AG04450 (cell line): ENCODE measurements at places on chromosomes 6 and 20.

DNA sequence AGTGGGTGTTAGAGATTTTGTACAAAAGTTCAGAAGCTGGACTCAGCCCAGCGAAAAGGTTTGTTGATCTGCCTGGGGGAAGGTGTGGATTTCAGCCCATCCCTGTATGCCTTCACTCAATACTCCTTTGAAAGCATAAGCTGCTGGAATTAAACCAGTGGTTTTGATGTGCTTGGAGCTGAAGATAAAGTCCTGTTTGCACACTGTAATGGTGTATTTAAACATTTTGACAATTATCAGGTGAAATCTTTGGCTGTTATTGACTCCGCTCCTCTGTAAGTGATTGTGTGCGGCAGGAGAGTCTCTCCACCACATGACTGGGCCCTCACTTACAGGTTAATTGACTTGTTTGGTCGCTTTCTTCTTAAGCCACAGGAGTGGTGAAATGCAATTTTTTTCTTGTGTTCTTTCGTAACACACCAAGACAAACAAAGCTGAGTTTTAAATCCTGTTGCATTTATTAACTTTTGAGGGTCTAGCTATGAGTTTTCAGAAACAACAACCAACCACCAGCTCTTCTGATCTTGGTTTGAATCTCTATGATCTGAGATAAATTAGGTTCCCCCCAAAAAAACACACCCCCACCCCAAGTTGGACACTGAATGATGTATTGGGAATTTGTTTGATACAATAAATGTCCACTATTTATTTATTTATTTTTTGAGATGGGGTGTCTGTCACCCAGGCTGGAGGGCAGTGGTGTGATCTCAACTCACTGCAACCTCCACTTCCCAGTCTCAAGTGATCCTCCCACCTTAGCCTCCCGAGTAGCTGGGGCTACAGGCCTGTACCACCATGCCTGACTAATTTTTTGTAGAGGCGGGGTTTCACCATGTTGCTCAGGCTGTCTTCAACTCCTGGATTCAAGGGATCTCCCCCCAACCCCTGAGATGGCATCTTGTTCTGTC is 46.3 kb upstream of the NCOA3 start:
- DNase-seq, result no peak

DNA sequence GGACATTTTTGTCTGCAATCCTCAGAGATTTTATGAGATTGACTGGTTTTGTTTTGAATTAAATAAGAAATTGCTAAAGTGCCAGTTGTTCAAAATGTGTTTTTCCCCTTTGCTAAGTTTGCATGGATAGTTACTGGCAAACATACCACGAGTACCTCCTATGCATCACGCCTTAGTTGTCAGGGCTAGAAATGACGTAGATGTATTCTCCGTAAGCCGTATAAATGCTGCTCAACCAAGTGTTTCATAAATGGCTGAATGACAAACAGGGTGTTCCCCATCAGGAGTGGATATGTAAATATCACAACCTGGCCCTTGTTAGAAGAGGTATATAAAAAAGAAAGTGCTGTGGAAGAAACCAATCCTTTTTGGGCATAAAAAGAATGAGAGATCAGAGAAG is 341.1 kb upstream of the ZFP64 start:
- no peak for DNase-seq

GRCh38 chr6:150048099-150048498 is 20.8 kb downstream of the ULBP3 start:
- no peak for DNase-seq

GRCh38 chr20:48910347-48910781 is 11.1 kb upstream of the ARFGEF2 start:
- DNase-seq, result no peak

- no peak for DNase-seq
Observed at GRCh38 chr20:34385464-34385863, 22.4 kb downstream of the ITCH start.

- no peak for DNase-seq
Observed at GRCh38 chr6:90637320-90637719, 50.4 kb upstream of the MAP3K7 start.

GRCh38 chr6:39417440-39417839 is 94.9 kb upstream of the KCNK16 start:
- no peak for DNase-seq

DNA sequence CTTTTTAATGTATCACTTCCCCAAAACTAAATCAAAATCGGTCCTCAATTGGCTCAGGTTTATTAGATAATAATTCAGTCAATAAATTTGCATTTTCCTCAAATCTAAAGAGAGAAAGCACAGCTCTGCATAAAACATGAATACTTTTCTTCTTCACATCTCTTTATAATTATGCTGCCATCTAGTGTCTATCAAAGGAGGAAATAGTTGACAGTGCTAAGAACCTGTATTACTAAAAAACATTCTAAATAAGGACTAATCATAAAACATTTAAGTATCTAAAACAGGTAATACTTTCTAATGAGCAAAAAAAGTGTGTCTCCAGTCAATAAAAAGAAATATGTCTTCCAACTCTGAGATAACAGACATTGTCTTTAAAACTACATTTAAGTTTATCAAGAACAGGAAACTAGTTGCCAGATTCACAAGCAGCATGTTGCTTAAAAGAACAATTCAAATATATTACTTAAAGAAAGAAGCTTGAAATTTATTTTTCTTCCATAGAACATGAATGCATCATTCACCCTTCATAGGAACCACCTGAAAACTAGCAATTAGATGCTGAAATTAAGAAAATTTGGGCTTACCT is 56.5 kb upstream of the DST start:
- no peak for DNase-seq

- DNase-seq, result no peak
Observed at GRCh38 chr6:138774370-138774769, 801 bp downstream of the CCDC28A start.

DNA sequence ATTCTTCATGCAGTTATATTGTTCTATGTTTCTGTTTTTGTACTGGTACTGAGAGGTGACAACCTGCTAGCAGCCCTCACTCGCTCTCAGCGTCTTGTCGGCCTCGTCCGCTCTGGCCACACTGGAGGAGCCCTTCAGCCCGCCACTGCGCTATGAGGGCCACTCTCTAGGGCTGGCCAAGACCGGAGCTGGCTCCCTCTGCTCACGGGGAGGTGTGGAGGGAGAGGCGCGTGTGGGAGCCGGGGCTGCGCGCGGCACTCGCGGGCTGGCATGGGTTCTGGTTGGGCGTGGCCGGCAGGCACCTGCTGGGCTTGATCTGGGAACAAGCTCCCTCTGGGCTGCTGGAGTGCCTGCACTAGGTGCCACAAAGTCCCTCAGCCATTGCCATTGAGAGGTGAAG is 1323.8 kb upstream of the EYS start:
- no peak for DNase-seq

- DNase-seq, result no peak
Observed at GRCh38 chr6:25042036-25042521, 106.3 kb upstream of the RIPOR2 start.

DNA sequence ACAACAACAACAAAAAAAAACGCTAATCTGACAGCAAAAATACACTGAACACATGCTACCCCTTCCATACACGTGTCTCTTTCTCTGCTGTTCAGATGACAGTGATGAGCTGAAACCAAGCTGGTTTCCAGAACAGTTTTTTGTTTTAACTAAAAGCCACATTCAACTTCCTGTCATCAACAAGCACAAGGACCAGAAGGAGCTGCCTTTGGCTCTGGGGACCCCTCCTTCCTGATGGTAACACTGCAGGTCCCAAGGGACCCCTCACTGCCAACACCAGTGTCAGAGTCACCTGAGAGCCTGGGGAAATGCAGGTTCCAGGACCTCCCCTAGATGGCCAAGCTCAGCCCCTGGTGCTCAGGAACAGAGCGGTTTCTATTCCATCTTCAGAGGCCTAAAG is 6.0 kb downstream of the CST7 start:
- DNase-seq, result no peak

DNA sequence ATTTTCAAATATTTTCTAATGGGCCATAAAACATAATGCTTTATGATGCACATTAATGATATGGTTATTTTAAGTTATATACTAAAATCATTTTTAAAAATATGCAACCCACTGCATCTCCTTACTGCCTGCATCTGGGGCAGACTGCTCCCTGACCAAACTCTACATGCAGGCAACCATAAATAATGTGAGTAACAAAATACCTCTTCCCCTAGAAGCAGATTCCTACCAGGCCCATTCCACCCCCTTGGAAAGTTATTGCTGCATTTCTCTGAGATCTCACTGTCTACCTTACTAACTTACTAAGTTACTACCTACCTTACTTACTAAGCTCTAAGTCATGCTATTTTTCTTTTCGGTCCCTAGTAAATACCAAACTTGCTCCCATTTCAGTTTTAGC is 71.8 kb downstream of the ATG5 start:
- no peak for DNase-seq

- DNase-seq, result no peak
Observed at GRCh38 chr6:27383481-27383880, 5.1 kb upstream of the ZNF391 start.

GRCh38 chr6:144744720-144745119 is 459.6 kb downstream of the UTRN start:
- no peak for DNase-seq

- no peak for DNase-seq
Observed at GRCh38 chr6:35443341-35444030, 8.7 kb upstream of the FANCE start.

GRCh38 chr6:68718385-68719073 is 83.4 kb downstream of the ADGRB3 start:
- no peak for DNase-seq

DNA sequence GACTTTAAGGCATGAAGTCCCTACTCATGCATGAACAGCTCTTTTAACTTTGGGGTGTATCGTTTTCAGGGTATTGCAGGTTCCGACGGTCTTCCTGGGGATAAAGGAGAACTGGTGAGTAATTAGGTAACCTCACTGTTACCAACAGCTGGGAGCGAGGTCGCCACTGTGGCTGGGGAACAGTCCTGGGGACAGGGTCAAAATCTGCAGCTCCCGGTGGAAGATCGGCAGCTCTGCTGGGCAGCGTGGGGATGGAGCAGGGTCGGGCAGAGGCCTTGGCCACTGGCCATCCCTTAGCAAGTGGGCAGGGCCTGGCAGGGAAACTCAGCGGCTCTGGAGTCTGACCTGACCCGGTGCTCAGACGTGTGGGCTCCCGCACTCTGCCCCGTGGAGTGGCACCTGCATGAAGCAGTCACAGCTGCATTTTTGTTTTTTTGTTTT is 16.1 kb downstream of the COL9A3 start:
- no peak for DNase-seq

DNA sequence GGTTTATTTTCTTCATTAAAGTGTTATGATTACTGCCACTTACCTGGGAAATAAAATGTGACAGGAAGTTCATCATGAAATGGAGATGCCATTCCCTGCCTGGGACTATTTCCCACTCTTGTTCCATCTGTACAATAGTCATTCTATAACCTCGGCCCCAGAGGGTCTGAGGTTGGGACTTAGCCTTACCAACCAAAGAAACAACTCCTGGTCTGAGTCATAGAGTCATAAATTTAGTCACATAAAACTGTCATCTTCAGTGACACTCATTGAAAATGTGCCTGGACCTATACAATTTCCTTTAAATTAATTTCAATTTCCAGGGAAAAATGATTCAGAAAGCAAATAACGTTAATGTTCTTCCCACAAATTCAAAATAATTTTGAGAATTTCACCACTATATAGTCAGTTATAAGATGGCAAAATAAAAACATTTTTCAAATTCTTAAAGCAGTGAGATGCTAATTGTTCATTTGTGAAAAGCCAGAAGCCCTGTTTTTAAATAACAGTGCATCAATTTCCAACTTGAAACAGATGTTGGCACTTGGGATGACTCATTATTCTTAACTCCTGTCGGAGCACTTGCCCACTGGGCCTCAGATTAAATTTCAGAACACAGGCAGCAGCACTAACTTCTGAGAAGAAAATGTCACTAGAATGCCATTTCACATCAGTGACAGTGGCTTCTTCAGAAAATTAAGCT is 201.2 kb upstream of the SMLR1 start:
- no peak for DNase-seq

DNA sequence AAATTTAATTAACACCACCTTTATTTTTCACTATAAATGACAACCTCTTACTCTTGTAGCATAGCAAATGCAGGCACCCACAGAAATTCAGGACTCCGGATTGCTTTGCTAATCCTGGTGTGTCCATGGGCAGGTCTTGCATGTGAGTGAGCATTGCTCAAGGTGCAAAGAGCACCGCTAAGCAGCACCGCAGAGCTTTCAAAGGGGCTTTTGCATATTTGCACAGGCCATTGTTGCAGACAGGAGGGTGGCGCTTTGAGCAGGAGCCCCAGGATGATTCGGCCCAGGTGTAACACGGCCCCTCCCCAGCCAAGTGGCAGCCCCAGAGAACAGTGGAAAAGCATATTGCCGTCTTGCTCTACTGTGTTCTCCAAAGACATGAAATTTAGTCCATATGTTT is 293.2 kb downstream of the NRN1 start:
- no peak for DNase-seq

GRCh38 chr6:148965287-148965686 is 218.5 kb downstream of the UST start:
- no peak for DNase-seq

GRCh38 chr20:33027769-33028751 is 3.4 kb upstream of the BPIFB6 start:
- DNase-seq, result no peak

DNA sequence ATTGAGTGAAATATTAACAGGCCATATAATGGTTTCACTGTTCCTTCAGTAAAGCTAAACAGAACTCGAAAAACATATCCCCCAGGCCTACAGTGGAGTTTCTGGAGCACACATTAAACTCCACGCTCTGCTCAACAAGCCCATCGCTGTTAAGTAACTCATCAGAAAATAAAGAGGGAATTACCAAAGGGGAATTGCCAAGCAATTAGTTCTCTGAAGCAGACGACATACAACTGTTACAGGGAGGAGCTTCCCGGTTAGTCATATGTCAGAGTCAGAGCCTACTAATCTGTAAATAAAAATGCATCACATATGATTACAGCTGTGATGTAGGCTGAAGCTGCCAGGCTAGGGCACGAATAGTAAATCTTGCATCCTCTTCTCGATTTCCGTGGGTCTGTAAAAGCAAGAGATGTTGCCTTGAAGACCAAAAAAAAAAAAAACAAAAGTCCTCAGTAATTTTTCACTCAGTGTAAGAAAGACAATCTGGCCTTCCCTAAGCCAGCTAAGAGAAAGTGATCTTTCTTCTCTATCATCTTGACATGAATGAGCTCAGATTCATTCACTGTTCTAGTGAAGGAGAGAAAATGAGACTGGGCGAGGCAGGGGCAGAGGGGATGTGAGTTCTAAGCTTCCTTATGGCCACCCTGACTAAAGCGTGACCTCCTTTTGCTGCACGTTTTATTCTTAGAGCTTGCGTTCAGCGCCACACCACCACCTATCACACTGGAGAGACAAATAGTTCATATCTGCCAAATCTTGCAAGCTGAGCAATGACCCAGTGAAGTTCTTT is 13.8 kb downstream of the ATXN1 start:
- DNase-seq, result no peak

DNA sequence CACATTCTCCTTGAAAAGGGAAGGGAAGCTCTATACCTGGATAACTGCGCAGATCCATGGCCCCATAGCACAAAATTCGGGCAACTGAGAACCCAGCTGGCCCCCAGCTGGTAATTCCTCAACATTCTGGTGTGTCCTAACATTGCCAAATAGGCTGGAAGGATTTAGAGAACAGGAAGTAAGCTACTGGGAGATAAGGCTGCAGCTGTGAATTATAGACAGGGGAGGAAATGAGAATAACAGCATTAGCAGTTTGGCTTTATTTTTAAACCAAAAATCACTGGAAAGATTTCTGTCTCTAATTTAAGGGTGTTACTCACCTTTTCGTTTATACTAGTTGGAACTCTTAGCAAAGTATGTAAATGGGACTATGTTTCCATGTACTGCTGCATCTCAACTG is 97.2 kb downstream of the TULP4 start:
- DNase-seq, result no peak

- no peak for DNase-seq
Observed at GRCh38 chr20:43925801-43926200, 11.1 kb downstream of the TOX2 start.
